ENCODE measurements at places on chromosomes 11 and 22.

DNA sequence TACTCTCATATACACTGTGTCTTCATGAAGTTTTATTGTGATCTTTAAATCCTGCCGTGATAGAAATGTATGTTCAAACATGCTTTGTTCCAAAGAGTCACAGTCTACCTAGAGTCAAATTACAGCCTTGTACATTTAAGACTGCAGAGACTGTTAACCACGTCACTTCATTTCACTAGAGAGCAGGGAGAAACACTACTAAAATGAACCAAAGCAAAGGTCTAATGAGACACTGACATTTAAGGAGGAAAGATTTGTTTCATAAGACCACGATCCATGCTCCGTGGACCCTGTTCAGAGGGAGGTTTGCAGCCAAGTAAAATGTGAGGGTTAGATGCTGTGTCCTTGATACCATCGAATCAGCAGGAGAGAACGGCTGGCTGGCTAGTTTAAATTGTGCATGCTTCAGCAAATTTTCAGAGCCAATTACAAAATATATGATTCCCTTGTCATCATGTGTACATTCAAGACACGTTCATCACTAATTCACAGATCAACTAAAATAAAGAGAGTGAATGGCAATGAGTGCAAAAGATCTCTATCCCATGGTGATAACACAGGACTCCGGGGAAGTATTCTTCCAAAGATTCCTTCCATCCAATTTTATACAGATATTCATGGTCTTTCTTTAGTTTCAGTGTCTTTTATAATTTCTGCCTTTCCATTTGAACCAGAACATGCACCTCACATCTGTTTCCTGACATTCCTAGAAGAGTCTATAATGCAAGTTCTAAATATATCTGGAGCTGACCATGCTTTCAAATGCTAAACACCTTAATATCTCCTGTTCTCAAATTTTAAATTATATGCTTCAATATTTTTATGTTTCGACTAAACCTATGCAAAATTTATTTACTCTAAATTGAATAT, 960.9 kb upstream of the FAT3 start:
- DNase-seq: no peak

- no peak for DNase-seq
Measured at GRCh38 chr22:20401376-20402014, 7.5 kb downstream of the ZNF74 start.

- no peak for DNase-seq
Measured at GRCh38 chr11:57426929-57427726, at the start of gene SLC43A3. Gene SLC43A3 (minus strand): TSS chr11:57427121. CDS start chr11:57426172, 949 bp downstream.

DNA sequence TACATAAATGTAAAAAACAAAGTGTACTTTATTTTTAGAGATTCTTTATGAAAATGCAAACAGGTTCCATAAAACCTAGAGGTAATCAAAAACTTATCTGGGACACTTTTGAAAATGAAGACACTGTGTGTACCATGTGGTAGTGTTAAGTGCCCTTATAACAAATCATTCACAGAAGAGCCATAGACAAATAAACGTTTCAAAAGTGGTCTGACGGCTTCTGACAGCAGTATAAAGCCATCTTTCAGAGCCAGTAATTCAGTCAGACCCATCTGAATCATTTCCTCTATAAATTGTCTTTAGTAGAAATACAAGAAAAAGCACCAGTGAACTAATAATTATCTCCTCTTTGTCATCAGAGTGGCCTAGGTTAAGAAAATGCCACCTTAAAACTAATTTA, 100.0 kb downstream of the PAX6 start:
- no peak for DNase-seq

DNA sequence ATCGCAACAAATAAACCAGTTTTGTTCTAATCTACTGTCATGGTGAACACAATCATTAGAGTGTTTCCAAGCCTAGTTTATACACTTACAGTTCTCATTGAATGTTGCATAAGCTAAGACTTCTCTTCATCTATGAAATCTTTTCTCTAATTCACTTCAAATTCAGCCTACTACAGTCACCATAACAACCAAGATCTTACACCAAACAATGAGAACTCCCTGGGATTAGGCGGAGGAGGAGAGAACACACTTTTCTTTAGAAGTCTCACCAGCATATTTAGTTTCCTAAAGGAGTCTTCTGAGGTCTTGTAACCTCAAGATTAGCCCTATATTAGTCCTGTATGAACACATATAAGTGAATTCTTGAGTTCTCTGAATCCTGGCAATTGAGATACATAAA, 1889.7 kb downstream of the LRRC4C start:
- no peak for DNase-seq

DNA sequence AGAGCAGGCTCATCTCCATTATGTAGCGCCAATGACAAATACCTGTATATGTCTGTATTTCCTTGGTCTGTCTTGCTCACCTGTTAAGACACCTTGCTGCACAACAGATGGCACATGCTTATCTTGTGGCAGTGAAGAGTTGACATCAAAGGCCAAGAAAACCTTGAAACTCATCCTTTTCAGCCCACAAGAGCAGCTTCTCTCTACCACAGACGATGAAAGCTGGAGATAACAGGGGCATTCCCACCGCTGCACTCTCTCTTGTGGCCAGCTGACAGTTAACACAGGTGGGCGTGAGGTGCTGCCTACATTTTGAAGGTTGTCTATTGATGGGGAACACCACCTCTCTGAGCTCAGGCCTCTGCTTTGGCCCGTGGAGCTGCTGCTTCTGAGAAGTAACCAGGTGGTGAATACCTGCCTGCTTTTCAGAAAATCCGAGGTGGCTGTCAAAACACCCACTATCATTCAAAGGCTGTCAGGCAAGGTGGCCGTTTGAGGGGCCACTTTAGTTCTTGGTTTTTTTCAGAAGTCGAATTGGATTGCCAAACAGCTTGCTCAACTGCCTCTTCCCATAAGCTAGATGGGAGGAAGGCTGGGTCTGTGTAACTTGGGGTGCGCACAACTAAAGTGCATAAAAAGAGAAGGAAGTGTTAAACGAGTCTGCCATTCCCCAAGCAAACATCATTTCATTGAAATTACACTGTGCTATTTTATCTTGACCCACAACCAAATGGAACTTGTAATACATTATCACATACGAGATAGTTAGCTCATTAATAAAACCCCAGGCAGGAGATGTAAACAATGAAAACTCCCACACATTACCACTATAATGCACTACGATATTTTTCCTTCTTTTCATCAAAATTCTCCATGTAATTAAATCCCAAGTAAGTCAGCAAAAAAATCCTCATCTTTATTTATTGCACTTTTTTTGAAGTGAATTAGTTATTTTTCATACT, 87.1 kb upstream of the RAG2 start:
- DNase-seq: no peak

DNA sequence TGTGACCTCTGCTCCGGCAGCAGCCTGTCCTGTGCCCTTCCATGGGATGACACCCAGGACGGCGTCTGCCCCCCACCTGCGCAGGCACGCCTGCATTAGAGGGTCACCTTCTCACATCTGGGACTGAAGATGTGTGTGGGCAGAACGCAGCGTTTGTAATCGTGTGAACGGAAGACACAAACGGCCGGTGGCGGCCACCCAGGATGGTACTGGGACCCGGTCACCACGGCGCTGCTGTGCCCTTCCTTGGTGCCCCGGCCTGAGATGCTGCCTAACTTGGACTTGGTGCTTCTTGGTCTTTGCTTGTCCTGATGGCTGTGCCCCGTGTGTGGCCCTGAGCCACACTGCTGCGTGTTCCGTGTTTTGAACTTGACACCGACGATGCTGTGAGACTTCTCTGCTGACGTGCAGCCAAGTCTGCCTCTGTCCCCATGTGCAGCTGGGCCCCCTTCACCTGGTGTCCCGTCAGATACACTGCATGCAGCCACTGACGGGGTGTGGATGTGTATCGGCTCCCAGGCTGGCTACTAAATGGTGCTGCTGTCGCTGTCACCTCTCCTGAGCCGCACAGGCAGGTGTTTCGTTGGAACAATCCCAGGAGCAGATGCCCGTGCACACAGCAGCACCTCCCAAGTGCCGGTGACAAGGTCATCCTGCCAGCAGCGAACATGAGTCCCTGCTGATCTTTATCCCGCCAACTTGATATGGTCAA, 21.4 kb downstream of the YPEL1 start:
- DNase-seq: no peak

DNA sequence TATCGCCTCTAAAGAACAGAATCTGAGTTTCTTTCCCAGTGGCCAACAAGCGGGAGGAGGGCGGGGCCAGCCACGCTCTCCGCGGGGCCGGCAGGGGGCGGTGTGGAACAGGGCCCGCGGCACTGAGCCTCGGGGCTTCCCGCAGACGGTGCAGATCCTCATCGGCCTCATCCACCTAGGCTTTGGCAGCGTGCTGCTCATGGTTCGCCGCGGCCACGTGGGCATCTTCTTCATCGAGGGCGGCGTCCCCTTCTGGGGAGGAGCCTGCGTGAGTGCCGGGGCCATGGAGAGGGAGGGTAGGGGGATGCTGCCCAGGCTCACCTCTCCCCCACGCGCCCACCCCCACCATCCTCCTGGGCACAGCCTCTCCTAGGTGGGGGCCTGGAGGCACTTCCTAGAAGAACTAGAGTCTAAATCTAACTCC, 10.7 kb downstream of the MS4A15 start:
- DNase-seq: no peak

DNA sequence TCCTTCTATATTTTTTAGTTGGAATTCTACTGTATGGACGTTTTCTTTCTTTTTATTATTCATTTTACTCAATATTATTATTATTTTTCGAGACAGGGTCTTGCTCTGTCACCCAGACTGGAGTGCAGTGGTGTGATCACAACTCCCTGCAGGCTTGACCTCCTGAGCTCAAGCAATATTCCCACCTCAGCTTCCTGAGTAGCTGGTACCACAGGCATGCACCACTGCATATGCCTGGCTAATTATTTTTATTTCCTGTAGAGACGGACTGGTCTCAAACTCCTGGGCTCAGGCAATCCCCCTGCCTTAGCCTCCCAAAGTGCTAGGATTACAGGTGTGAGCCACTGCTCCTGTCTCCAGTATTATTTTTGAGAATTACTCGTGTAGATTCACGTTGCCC, 34.0 kb upstream of the CCDC134 start:
- no peak for DNase-seq

DNA sequence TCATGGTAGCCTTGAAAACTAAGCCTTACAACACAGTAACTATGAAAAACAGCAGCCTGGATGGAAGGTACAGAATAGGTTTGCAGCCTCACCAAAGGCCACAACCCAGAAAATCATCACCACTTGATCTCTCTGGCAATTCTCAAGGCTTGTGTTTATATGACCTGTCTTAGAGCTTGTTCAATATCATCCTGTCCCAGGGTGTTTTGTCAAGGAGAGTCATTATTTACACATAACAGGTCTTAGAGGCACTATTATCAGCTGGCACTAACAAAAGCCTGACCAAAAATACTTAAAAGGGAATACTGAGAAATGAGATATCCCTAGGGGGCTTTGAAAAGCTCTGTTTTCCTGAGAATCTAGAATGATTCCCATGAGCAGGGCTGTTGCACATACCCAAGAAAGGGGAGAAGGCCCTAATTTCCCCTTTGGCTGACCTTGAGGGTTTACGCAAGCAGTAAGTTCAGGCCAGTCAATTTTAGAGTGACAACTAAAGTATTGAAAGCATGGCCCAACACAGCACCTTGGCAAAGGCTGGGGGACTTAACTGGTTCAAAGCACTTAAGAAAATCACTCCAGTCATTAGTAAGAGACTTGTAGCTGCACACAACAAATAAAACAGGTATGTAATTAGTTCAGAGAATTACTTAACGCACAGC, 7.9 kb downstream of the SC5D start:
- no peak for DNase-seq

- peak; percentile 75 for DNase-seq
Measured at GRCh38 chr22:44037519-44038375, 13.6 kb downstream of the PARVB start.

- DNase-seq: no peak
Measured at GRCh38 chr11:110818032-110818687, 105.9 kb upstream of the ARHGAP20 start.

- DNase-seq: no peak
Measured at GRCh38 chr11:133402551-133402950, 129.8 kb downstream of the OPCML start.

DNA sequence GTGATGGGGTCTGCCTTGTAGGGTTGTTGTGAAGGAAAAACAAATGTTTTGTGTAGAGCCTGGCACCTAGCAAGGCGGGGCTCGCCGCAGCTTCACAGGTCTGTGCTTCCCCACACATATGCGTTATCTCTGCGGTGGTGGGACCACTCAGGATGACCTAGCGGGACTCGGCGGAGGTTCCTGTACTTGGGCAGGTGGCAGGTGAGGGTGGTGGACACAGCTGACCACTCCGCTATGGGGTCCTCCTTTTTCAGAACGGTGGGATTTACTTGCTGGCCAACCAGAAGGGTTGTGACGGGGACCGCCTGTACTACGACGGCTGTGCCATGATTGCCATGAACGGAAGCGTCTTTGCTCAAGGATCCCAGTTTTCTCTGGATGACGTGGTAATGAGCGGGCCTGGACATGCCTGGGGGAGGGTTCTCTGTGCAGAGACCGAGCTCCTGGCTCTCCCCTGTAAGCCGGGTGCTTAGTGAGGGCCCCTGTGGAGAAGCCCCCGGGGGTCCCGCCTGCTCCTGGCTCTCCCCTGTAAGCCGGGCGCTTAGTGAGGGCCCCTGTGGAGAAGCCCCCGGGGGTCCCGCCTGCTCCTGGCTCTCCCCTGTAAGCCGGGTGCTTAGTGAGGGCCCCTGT, 21.3 kb downstream of the NADSYN1 start:
- no peak for DNase-seq

DNA sequence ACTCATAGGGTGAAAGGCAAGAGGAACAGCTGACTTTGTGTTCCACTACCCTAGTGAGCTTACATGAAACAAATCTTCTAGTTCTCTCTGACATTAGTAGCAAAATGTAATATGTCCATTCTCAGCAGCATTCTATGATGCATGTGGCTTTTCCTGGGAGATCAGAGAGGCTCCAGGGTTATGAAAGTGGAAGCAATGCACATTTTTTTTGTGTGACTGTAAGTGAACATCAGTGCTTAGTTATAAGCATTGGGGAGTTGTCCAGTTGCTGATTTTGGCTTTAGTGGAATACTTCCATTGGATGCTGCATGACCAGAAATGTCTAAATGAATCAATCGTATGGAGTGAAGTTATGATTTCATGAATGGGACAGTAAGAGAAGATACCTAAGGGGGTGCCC, 255.9 kb downstream of the FAT3 start:
- DNase-seq: no peak

- peak; percentile 44 for DNase-seq
Measured at GRCh38 chr22:49756676-49757075, 71.0 kb downstream of the BRD1 start.

- no peak for DNase-seq
Measured at GRCh38 chr11:45995342-45995734, 72.9 kb downstream of the LARGE2 start.

GRCh38 chr11:130804306-130805076, 111.8 kb downstream of the SNX19 start:
- no peak for DNase-seq

- DNase-seq: no peak
Measured at GRCh38 chr11:47460571-47461235, 11.8 kb upstream of the RAPSN start.

Data from RWPE2 (cell line).